ENCODE measurements at places on chromosomes 2 and 18.

DNA sequence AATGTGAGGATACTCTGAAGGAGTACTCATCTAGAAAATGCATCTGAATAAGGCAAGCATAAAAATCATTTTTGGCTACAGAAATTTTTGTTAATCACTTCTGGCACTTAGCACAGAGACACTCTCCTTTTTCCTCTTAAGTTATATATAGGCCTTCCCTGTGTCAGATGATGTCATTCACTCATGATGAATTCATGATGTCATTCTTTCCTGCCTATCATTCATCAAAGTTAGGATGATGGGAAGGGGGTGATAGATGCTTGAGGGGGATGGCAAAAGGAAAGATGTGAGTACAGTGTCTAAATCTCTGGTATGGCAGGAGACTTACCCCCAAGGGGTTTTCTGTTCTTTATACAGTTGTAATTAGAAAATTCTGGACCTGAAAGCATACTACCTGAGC lies 42.0 kb downstream of the MAP3K20 start:
- DNase-seq = no peak

GRCh38 chr18:59800897-59801296 lies 98.9 kb upstream of the PMAIP1 start:
- no peak for DNase-seq

DNA sequence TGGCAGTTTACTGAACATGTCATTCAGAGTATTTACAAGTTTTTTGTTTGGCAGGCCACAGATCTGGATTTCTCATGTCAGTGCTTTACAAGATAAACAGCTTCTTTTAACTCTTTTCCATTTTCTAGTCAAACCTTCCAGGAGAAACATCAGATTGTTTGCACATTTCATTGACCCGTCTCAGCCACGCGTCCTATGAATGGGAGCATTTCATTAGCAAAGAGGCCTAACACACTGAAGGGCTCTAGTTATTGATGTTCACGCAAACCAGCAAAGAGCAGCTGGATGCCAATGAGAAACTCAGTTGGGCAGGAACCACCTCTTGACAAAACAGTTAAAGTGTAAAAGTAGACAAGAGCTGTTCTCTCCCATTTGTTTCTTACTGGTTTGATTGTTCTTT lies 29.2 kb upstream of the MFF start:
- no peak for DNase-seq

GRCh38 chr18:40088130-40088529 lies 1866.9 kb upstream of the PIK3C3 start:
- no peak for DNase-seq
